ENCODE measurements at places on chromosomes 3 and 15.

- peak; percentile 26 for DNase-seq
Observed at GRCh38 chr3:128845778-128846485, 33.5 kb upstream of the ACAD9 start.

GRCh38 chr15:62951481-62951880 lies 91.1 kb upstream of the TPM1 start:
- DNase-seq, result no peak

- DNase-seq, result no peak
Observed at GRCh38 chr15:99110581-99111320, 5.9 kb downstream of the SYNM start.

- no peak for DNase-seq
Observed at GRCh38 chr3:56694867-56695683, 12.0 kb upstream of the TASOR start.

Measured in urinary bladder (tissue), 4 donors.